ENCODE measurements at places on chromosomes 13 and 19. TPM values are rescaled to one million over a fixed set of nuclear protein-coding genes. Genes with fewer than 3 reads are reported as not detected.
A peak's percentile ranks its signal among the peaks of the same experiment; 100 is the strongest.

DNA sequence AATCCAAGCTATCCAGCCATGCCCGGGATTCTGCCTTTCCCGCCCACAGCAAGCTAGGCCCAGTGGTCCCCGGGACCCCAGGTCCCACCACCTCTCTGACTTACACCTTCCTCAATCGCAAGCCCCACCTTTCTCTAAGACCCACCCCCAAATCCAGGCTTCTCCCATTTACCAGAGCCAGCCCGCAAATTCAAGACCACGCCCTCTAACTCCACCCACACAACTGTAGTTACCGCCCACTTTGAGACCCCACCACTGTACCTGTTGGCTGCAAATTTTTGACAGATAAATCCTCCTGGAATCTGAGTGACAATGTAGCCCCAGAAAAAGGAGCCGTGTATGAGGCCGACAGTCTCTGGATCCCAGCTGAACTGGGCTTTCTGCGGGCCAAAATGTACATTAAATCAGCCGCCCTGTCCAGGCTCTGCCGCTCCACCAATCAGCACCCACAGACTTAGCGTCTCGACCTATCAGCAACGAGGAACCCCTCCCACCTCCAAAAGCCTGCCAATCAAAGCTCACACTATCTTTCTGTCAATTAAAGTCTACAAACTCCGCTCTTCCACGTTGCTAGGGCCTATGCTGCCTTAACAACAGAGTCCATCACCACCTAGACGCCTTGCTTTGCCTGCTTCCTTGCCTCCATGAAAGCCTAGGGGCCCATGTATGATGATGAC, 6.3 kb downstream of the SLC17A7 start:
- no peak for DNase-seq

- peak; percentile 53 for DNase-seq
These were observed 5.9 kb upstream of the CACNG7 start for GRCh38 chr19:53903055-53903680.

DNA sequence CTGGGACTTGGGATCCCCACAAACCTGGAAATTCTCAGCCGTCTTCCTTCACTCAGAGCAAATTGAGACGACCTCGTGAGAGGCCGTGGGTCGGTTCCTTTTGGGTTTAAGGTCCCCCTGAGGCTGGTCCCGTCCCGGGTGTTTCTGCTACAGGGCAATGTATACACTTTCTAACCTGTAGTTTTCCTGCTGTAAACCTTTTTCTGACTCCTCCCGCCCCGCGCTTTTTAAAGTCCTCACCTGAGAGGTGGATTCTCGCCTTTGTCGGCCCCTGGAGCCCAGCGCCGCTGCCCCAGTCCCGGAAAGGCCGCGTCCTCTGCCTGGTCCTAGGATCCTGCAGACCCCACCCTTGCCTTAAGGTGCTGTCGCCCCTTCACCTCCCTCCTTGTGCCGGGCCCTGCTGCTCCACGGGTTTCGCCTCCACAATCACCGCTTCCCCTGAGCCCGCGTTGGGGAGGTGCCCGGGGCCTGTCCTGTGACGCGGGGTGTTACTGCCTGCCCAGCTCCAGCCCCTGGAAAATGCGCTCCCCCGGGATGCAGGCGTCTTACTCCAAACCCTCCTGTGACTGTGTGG, 391 bp downstream of the ZNF761 start:
- peak; percentile 23 for DNase-seq

DNA sequence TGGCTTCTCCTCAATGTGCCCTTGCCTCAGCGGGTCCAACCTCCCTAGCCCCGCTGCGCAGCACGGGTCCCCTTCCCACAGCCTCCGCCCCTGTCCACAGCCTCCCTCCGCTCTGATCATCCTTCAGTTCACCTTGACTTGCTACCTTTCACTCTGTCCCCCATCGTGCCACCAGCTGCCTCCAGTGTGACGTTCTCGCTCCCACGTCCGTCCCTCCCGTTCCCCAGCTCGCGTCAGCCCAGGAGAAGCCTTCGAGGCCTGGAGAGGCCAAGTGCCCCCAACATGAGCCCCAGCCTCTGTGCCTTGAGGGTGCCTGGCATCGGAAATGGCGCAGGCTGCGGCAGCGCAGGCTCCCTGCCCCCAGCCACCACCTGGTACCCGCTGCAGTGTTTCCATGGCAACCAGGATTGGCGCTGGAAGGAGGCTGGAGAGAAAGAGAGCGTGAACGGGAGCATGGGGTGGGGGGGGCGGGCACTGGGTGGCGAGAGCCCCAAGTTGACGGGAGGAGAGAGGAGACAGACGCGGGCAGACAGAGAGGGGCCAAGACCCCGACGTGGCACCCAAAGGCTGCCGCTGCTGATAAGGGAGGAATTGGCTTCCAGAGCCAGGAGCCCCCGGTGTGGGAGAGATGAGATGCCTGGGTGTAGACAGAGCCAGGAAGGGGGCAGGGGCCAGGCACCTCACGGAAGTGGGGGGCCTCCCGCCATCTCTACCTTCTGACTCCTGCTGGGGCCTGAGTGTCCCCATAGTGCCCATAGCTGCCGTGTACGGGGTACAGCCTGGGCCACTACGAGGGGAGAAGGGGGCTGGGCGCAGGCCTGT, 844 bp upstream of the ASPDH start:
- no peak for DNase-seq

The FOSB gene
- total RNA-seq, result 23.4 TPM
